GM18507 (cell line): ENCODE measurements at places on chromosomes 13 and 19.
A peak's percentile ranks its signal among the peaks of the same experiment; 100 is the strongest.

- DNase-seq, result no peak
Measured at GRCh38 chr19:43540381-43540780, 7.4 kb downstream of the ZNF575 start.

- DNase-seq, result no peak
Measured at GRCh38 chr13:93345770-93346169, 119.2 kb downstream of the GPC6 start.

DNA sequence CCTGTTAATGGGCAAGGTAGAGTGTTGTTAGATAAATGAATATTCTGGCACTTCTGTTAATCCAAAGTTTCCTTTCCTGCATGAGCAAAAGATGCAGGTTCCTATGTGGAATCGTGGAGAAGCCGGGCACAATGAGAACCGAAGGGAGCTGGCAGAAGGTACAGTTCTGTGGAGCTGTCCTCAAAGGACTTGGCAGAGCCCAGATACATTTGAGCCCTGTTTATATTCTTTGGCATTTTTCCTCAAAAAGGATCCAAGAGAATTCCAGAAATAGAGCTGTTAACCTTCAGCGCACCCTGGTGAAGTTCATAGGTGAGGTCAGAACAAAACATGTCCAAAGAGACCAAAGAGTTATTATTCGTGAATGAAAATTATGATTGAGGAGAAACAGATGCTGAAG is 4.0 kb upstream of the DLEU7 start:
- DNase-seq, result no peak

- DNase-seq, result no peak
Measured at GRCh38 chr19:11563532-11563931, 4.5 kb upstream of the ELOF1 start.

DNA sequence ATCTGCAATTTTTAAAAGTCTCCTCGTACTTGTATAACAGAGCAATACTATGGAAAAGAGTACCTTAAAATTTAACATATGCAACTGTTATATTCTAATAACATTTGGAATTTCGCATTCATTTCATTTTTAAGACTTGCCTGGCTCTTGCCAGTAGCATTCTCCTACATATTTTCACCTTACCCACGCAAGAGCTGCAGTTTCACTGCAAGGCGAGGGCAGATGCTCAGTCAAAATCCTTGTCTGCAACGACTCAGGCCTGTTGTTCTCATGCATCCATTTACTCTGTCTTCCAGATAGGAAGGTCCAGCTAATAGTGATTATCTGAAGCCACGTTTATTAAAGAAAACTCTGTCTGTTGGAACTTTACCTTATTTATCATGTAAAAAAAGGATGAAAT is 227.0 kb upstream of the RFC3 start:
- no peak for DNase-seq

- no peak for DNase-seq
Measured at GRCh38 chr13:61728471-61728870, 312.8 kb upstream of the PCDH20 start.

DNA sequence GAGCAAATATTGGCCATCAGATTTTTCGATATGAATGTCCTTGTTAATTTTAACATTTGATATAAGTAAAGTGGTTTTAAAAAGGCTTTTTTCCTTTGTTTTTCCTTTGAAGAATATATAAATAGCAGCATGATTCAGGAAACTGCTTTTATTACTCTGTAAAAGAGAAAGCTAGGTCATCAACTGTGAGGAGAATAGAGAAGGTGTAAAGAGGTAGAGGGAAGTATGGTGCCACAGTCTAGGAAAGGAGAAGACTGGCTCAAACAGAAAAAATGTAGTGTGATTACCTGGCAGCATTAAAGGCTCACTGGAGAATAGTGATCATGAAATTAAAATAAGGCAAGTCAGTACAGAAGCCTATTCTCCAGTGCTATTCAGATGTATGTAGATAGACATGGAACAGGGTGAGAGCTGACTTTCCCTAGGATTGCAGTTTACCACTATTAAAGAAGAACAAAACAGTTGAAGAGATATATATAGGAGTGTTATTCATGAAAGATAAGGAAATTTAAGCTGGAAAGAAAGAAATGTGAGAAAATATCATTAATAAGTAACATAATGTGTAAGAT is 1115.9 kb upstream of the PCDH9 start:
- no peak for DNase-seq

GRCh38 chr19:35267353-35267817 is 1.4 kb upstream of the USF2 start:
- DNase-seq, result no peak

- no peak for DNase-seq
Measured at GRCh38 chr19:48928164-48929025, 5.1 kb upstream of the DHDH start.

GRCh38 chr13:100356889-100357288 is 231.7 kb downstream of the GGACT start:
- no peak for DNase-seq

DNA sequence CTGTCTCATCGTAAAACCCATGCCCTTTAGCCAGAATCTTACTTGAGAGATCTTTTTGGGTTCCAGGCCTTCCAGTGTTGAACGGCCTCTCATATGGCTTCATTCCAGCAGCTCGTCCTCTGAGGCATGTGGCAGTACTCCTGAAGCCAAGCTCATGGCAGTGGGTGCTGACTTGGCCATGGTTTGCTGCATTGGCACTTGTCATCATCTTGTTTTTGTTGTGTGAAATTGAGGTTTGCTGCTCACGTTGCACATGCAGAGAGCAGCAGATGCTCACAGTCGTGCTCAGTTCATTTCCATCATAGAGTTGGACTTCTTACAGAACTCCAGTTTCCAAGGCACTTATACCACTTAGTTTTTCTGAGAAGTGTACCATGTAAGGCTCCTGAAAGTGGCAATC is 14.9 kb downstream of the TEX29 start:
- no peak for DNase-seq

DNA sequence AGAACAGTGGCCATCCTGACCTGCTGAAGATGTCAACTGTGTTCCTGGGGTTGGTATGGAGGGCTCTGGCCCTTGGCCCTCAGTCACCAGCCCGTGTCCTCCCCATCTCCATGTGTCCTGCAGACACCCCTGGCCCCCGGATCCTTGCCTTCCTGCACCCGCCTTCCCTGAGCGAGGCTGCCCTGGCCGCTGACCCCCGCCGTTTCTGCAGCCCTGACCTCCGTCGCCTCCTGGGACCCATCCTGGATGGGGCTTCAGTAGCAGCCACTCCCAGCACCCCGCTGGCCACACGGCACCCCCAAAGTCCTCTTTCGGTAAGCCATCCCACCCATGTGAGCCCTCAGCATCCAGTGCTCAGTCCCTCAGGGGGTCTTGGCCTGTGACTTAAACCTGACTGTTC is 24.8 kb downstream of the HIF3A start:
- DNase-seq, result no peak

DNA sequence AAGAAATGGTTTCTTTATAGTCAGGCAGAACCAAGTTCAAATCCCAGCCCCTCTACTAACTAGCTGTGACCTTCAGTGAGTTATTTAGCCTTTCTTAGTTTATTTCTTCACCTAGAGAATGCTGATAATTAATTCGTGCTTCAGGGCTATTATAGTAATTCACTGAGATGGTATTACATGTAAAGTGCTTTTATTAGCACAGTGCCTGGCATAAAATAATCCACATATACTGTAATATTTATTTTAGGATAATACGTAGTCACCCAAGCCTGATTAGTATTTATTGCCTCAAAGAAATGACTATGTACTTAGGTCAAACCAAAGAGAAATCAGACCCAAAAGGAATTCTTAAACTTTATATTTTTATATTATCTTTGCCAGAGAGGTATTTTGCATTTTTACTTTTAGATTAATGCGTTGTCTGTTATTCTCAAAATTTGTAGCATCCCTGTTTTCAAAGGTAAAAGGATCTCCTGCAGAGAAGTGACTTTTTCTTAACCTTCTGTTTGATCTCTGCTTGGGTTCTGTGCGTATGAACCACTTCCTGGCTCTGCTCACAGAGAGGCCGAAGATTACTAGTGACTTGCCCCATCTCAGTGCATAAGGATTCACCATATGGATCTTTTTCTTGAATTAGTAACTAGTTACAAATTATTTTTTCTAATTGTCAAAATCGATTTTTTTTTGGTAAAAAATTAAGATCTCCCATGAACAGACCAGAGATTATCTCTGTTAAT is 19.7 kb downstream of the UBAC2 start:
- no peak for DNase-seq

- DNase-seq, result no peak
Measured at GRCh38 chr13:66048888-66049287, 1181.2 kb downstream of the PCDH9 start.

DNA sequence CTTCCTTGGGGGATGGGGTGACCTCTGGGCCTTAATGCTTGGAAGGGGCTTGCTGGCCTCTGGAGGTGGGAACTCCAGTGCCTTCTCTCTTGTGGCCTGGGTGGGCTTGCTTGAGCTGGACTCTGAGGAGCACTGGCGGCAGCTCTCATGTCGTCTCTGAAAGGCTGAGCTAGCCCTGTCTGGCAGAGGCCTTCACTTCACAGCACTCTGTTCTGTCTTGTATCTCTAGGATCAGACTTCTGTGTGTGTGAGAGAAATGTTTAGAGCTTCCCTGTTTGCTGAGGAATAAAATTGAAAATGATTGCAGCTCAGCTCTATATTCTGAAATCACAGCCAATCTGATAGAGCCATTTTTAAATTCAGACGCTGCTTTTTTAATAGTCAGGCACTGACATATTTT is 185.3 kb downstream of the KCNRG start:
- DNase-seq, result no peak

DNA sequence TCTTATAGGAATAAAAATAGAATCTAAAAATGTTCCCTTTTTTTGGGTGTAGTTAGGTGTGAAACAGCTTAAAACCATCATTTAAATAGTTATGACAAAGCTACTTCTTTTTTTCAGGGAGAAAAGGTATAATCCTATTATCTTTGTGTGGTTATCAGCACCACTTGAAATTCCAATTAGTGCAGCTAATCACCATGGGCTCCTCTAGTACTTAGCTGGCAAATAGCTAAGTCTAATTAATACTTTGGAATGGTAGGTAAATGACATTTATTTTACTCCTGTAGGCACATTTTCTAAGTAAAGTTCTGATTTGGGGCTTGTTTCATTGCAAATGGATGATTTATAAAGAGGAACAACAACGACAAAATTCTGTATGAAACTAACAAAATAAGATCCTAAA is 132.6 kb downstream of the OLFM4 start:
- DNase-seq, result no peak

GRCh38 chr13:26213982-26214381 is 8.1 kb downstream of the RNF6 start:
- no peak for DNase-seq

- no peak for DNase-seq
Measured at GRCh38 chr13:80563439-80563838, 222.5 kb upstream of the SPRY2 start.

DNA sequence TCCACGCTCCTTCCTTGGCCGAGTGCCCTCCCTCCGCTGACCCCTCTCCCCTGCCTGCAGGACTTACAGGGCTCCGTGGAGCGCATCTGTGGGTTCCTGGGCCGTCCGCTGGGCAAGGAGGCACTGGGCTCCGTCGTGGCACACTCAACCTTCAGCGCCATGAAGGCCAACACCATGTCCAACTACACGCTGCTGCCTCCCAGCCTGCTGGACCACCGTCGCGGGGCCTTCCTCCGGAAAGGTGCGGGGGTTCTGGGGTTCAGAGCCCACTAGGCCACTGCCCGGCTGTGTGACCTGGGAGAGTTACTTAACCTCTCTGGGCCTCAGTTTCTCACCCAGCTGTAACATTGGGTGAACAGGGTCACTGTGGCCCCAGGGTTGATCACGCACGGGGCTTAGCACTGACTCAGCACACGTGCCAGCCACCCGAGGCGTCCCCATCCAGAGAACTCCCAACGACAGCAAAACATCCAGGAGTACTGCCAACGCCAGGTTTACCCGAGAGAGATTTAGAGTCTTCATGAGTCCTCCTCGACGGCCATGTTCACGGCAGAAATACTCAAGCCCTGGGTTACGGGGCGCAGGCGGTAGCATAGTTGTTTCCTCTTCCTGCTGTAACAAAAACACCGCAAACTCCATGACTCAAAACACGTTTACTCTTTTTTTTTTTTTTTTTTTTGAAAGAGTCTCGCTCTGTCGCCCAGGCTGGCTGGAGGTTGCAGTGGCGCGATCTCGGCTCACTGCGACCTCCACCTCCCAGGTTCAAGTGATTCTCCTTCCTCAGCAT is 9.7 kb upstream of the SPACA4 start:
- no peak for DNase-seq

GRCh38 chr19:33410915-33411401 is 37.4 kb downstream of the CEBPG start:
- no peak for DNase-seq

- DNase-seq, result no peak
Measured at GRCh38 chr13:64770743-64771142, 2459.4 kb downstream of the PCDH9 start.

- no peak for DNase-seq
Measured at GRCh38 chr13:71213252-71213821, 653.7 kb downstream of the DACH1 start.

- DNase-seq, result no peak
Measured at GRCh38 chr13:78372581-78372980, 230.8 kb downstream of the POU4F1 start.

DNA sequence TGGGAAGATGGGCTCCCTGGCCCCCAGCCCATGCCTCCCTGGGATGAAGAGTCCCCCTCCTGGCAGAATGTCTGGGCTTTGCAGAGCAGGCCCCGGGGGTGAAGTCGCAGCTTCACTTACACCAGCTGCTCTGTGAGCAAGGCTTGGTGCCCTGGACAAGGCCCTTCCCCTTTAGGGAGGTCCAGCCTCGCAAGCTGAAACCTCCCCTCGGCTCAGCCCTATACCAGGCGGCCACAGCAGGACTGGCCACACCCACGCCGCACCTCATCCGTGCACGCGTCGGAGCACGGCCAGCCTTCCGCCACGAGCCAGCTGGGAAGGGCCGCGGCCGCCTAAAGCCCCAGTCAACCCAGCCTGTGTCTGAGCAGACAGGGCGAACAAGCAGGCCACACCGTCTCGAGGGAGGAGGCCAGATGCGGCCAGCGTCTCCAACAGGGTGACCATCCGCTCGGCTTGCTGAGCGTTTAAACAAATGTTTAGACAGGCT is 83.2 kb upstream of the MCF2L start:
- DNase-seq, result no peak

GRCh38 chr13:81726037-81726726 is 1385.3 kb upstream of the SPRY2 start:
- DNase-seq, result no peak

- DNase-seq, result no peak
Measured at GRCh38 chr13:113802090-113802531, 43.1 kb downstream of the TMEM255B start.

GRCh38 chr19:41085748-41086415 is 2.4 kb upstream of the CYP2A13 start:
- no peak for DNase-seq

- DNase-seq, result peak; percentile 43
Measured at GRCh38 chr19:35044317-35045117, 3.0 kb downstream of the HPN start.
